Amygdala (tissue), 56 donors: ENCODE measurements at places on chromosomes 12 and 14.

DNA sequence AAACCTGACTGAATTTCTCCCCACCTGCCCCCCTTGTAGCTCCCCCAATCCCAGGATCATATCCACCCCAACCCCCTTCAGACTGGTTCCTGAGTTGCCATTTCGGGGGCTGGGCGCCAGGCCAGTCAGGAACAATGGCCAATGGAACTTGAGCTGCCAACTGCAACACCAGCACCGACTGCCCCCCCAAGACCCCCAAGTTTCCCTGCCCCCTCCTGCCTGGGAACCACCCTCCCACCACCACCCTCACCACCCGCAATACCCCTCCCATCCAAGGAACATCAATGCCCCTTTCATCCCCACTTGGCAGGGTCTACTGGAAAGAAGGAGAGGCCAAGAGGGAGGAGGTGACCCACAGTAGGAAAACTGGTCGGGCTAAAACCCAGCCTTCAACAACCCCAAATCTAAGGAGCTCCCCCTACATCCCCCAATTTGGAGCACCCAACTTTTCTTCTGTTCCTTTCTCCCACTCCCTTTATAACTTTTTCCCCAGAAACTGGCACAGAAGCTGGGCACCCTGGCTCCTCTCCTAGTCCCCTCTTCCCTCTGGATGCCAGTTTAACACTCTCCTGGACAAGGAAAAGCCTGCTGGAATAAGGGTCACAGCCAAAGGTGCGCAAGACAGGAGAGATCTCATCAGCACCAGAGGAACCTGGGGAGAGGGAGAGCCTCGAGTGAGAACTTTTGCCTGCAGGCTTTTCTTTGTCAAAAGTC, 1.6 kb upstream of the NDRG2 start:
- peak; percentile 70 for DNase-seq

GRCh38 chr14:34742270-34743115, 28.1 kb upstream of the CFL2 start:
- no peak for DNase-seq

DNA sequence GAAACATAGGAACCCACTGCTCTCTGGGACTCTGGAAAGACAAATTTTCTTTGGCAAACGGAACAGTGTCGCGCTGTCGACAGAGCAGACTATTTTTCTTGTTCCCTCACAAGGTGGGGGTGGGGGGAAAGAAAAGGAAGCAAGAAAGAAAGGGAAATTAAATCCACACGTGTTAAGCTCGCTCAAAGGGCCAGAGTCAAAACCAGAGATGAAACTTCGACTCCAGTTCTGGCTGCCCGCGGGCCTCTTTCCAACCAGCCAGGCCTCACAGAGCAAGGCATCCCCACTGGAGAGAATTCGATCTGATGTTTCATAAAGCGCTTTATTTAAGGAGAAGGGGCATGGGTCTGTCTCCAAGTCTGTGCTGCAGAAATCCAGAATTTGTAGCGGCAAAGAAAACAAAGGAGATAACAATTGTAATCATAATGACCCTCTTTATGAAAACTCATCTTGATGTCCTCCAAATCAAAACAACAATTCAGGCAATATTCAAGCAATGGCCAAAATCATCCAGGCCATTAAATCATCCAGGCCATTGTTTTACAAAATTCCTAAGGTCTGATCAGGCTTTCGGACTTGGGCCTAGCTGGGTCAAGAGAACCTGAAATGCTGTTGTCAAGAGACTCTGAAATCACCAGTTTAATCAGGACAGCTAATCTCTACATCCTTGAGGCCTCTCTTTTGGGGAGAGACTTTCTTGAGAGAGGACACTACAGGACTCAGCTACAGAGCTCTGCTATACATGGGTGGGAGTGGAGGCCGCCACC, 5.3 kb upstream of the TBX5 start:
- no peak for DNase-seq

- no peak for DNase-seq
These were observed 164.6 kb downstream of the EGLN3 start for GRCh38 chr14:33786091-33786825.

GRCh38 chr12:130976171-130976720, 22.5 kb downstream of the ADGRD1 start:
- DNase-seq: no peak

GRCh38 chr14:102927878-102928411, 5.5 kb downstream of the AMN start:
- no peak for DNase-seq

DNA sequence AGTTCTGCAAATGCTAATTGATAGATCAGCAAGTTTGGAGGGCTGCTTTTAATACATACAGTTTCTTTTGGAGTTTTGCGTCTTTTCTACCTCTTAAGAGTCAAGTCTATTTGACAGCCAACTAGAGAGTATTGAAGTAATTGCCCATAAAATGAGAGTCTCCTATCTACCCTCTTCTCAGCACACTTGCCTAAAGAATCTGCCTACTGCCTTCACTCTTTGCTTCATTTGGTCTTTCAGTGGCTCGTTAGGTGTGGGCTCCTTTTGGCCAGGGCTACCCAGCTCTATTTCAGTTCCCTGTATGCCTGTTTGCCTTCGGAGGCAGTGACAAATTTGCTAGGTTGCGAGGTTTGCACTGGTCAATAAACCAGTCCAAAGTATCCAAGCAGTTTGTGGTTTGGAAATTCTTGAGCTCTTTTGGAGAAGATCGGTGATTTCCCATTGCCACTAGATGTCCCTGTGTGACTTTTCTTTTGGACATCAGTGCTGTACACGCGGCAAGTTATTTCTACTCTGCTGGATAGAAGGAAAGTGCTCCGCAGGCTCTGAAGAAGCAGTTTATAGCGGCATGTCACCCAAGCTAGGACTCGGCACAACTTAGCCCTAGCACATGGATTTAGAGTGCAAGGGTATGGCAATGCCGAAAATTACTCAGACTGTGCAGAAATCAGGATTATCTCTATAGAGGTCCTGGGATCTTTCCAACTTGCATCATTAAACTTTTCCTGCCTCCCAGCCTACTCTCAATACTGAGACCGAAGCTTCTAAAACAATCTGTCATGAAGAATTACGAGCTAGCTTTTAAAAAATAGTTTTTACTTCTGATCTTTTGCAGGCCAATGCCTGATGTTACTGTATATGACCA, 38.6 kb downstream of the MGST1 start:
- DNase-seq: peak; percentile 31

- DNase-seq: no peak
These were observed 126.1 kb upstream of the MED13L start for GRCh38 chr12:116403546-116403945.

GRCh38 chr12:100044266-100044665, 59.5 kb upstream of the ANKS1B start:
- DNase-seq: no peak

GRCh38 chr12:108381787-108382436, 42.8 kb upstream of the CMKLR1 start:
- no peak for DNase-seq

DNA sequence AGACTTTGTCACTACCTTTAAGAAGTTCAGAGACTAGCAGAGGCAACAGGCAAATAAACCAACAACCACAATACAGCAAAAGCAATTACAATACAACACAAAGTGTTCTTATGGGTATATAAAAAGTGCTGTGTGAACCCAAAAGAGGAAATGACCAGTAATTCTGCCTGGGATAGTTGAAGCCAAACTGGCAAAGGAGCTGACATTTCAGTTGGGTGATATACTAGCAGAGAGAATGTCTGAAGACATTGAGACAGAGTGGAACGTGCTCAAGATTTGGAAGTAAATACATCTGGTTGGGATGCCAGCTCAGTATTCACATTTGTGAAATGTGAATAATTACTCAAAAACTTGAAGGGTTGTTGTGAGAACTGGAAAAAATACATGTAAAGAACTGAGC, 80.6 kb upstream of the GTF2A1 start:
- no peak for DNase-seq

- no peak for DNase-seq
These were observed 97.8 kb downstream of the VRK1 start for GRCh38 chr14:96894966-96895365.

GRCh38 chr14:104536942-104537612, 42.5 kb upstream of the C14orf180 start:
- DNase-seq: no peak

- no peak for DNase-seq
These were observed 5.4 kb downstream of the SLC15A4 start for GRCh38 chr12:128818065-128819022.

DNA sequence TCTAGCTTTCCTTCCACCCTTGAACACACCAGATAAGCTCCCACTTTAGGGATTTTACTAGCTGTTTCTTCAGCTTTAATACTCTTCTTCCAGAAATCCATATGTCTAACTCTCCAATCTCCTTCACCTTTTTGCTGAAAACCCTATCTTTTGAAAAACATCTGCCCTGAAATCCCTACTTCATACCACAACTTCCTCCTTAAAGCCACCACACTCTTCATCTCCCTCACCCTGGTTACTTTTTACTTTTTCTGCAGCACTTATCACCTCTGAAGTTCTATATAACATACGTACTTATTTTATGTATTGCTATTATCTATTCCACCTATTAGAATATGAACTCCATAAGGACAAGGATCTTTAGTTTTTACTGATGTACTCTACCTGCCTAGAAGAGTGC, 28.6 kb upstream of the PTPRQ start:
- no peak for DNase-seq

DNA sequence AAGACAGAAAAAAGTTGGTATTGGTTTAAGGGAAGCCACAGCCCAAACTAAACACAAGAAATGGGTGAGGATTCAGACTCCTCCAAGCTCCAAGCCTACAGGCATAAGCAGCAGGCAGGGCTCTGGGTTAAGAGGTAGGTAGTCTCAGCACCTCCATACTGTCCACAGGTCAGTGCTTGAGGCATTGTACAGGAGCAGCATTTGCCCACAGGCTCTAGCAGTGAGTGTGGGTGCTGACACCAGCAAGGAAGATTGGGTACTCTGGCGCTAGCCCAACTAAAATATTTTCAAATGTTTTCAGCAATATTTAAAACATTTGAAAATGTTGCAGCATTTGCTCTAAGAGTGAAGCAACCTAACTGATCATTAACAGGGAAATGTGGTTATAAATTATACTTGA, 33.1 kb downstream of the FERMT2 start:
- DNase-seq: no peak

GRCh38 chr14:21092273-21093011, 6.0 kb downstream of the ZNF219 start:
- DNase-seq: peak; percentile 58

GRCh38 chr14:64232095-64232838, 61.9 kb downstream of the ESR2 start:
- DNase-seq: no peak

- no peak for DNase-seq
These were observed 126.4 kb downstream of the CCER1 start for GRCh38 chr12:90828621-90829020.

GRCh38 chr12:38775457-38775856, 129.9 kb downstream of the CPNE8 start:
- no peak for DNase-seq

DNA sequence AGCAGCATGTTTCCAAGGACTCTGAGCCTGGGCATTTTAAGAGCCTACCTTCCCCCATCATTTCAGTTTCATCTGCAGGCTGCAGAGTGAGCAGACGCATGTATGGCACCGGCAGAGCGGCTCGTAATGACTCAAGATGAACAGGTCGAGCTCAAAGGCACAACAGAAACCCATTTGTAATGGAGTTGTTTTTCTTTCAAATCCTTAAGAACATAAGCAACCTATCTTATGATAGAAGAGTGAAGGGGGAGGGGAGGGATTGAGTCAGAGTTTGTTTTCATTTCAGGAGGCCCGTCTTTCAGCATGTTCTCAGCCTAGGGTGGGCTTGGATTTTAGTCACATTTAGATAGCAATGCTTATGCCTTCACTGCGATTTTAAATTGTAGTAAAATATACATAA, 54.9 kb upstream of the CISTR start:
- no peak for DNase-seq

- no peak for DNase-seq
These were observed 29.6 kb downstream of the WBP11 start for GRCh38 chr12:14773685-14774073.

DNA sequence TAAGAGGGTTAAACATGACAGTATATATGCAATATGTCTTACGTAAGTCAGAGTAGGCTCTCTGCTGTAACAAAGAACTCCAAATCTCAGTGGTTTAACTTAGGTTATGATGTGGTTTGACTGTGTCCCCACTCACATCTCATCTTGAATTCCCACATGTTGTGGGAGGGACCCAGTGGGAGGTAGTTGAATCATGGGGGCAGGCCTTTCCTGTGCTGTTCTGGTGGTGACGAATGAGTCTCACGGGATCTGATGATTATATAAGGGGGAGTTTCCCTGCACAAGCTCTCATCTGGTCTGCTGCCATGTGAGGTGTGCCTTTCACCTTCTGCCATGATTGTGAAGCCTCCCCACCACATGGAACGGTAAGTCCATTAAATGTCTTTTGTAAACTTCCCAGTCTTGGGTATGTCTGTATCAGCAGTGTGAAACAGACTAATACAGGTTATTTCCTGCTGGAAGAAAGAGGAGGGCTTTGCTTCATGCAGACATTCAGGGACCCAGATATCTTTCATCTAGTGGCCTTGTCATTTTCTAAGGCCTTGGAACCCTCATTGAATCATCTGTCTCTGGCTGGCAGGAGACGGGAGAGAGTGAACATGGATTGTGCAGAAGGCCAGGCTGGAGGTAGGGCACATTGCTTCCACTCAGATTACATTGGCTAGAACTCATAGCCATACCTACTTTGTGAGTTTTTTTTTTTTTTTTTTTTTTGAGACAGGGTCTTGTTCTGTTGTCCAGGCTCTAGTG, 96.1 kb downstream of the CRADD start:
- no peak for DNase-seq

DNA sequence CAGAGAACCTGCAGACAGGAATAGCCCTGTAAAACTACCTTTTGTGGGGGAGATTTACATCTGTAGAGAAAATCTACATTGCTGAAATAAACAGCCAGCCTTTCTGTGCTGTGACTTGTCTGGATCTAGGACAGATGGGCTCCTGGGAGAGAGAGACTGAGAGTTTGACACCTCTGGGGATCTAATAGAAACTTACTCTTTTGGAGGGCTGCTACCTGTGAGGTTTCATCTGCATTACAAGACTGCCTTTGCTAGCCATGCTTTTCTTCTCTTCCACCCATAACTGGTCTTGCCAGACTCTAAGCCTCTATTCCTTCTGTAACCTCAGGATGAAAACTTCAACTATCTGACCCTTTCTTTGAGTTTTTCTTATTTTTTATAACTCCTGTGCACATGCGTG, 452.6 kb downstream of the ZFP36L1 start:
- no peak for DNase-seq

DNA sequence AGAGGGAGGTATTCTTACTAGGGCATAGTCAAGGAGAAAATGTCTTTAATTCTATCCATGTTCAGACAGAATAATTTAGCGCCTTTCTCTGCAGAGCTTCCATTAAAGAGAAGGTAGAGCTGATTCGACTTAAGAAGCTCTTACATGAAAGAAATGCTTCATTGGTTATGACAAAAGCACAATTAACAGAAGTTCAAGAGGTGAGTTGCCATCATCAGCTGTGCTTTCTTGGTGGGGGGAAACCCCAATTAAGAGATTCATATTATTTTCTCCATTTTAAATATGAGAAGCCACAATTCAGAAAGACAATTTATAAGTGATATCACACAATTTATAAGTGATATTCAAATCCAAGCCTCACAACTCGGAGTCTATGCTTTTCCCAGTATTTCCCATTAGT, 27.8 kb downstream of the RPGRIP1 start:
- no peak for DNase-seq
